ENCODE measurements at places on chromosomes 1 and 21. TPM values are rescaled to one million over a fixed set of nuclear protein-coding genes. Genes with fewer than 3 reads are reported as not detected.

The TAL1 gene
- total RNA-seq, result 15.4 TPM

The RRP15 gene
- total RNA-seq, result 18.7 TPM

The SPRR2A gene
- total RNA-seq, result not detected

The NCAM2 gene
- 8.8 TPM for total RNA-seq

The KRTAP12-2 gene
- not detected for total RNA-seq

The AGBL4 gene
- total RNA-seq, result 2.1 TPM

The JAM2 gene
- 36.2 TPM for total RNA-seq

The TCHHL1 gene
- total RNA-seq, result not detected

The CLCA2 gene
- 0.62 TPM for total RNA-seq

The ELOA gene
- 64.2 TPM for total RNA-seq

The SPRR1A gene
- total RNA-seq, result not detected

The BCL2L15 gene
- 1.3 TPM for total RNA-seq

The MFAP2 gene
- 11.9 TPM for total RNA-seq

The CDA gene
- total RNA-seq, result 5.3 TPM

The PTPN14 gene
- 34.1 TPM for total RNA-seq

The NCF2 gene
- 211 TPM for total RNA-seq

The RPS6KC1 gene
- total RNA-seq, result 18.7 TPM

The PIP5K1A gene
- total RNA-seq, result 47.9 TPM

The APCS gene
- not detected for total RNA-seq

The FAM167B gene
- total RNA-seq, result 21.9 TPM

The BTBD19 gene
- total RNA-seq, result 8.7 TPM

The CHIA gene
- total RNA-seq, result 10.9 TPM

The SAMD13 gene
- total RNA-seq, result 2.2 TPM

The C8B gene
- total RNA-seq, result 1.2 TPM

The SPRR2G gene
- total RNA-seq, result not detected

The RAB42 gene
- total RNA-seq, result 7.0 TPM

The ELAPOR1 gene
- 24.4 TPM for total RNA-seq

The ADAMTS5 gene
- 5.6 TPM for total RNA-seq

The SLC1A7 gene
- total RNA-seq, result 0.68 TPM

The CACHD1 gene
- total RNA-seq, result 32.0 TPM

The PIGR gene
- 813 TPM for total RNA-seq

The UTS2 gene
- not detected for total RNA-seq

The HES3 gene
- total RNA-seq, result not detected

The TBX19 gene
- total RNA-seq, result 3.1 TPM

The PLA2G4A gene
- 10.1 TPM for total RNA-seq

The GNG4 gene
- not detected for total RNA-seq

The PROK1 gene
- not detected for total RNA-seq

The THEM5 gene
- total RNA-seq, result not detected

The EMC1 gene
- 39.2 TPM for total RNA-seq

The SHC1 gene
- 94.8 TPM for total RNA-seq

The CHODL gene
- total RNA-seq, result not detected
